Activated CD4-positive, alpha-beta T cell treated with anti-CD3 and anti-CD28 coated beads, Interleukin-10, Interleukin-2, amounts not matched to agents 100 ng/mL and 50 ng/mL, durations not matched to agents 16 hours and 8 hours (primary cell): ENCODE measurements at places on chromosomes 3 and 15.

GRCh38 chr15:64050281-64051092 is 4.2 kb upstream of the DAPK2 start:
- no peak for DNase-seq

GRCh38 chr15:95138604-95139270 is 907.4 kb downstream of the MCTP2 start:
- DNase-seq, result no peak

GRCh38 chr3:194279101-194279500 is 72.0 kb downstream of the CPN2 start:
- no peak for DNase-seq

DNA sequence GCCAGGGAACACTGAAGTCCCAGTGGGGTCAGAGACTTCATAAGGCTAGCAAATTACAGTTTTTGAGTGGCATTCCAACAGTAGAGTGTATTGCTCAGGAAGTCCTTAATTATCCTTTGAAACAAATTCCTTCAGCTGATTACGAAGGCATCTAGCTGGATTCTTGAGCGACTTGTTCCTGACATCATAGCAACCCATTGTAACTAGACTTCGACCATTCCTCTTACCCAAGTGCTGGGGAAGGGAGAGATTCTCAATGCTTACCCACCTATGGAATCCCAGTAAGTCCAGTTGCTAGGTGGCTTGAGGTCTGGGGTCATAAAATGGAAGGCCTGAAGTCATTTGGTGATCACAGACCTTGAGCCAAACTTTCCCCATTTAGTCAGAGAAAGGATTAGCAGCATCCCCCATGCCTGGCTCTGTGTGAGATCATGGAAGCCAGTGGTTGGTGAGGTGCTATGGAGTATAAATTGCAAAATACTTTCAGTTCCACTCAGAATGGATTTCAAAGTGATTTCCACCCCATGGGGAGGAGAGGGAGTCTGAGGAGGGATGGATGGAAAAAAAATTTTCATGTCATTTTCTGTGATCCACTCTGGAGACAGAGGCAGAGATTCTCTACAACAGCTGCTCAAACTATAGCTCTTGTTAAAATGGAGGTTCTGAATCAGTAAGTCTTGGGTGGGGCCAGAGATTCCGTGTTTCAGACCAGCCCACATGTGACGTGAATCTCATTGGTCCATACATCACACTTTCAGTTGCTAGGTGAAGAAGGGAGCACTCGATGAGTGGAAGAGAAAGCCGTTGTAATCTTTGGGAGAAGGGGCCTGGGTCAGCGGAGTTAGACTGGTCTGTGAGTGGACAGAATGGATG is 45.7 kb downstream of the CD86 start:
- DNase-seq, result peak; percentile 87

DNA sequence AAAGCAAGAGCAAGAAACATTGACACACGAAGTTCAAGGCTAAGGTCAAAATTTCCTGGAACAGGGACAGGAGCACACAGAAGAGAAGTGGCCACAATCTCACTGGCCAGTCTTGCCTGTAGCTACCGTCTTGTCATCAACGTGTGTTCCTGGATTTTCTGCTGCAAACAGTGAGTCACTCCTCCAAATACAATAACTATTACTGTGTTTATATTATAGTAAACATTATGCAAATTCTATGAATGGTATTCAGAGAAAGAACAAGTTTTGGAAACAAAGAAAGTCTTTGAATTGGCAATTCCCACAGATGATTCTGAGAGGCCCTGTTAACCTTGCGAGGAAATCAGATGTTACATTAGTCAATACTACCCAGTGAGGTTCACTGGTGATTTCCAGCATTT is 220.5 kb downstream of the FAM43A start:
- peak; percentile 3 for DNase-seq

- DNase-seq, result no peak
Measured at GRCh38 chr15:47523681-47524475, 193.4 kb upstream of the SEMA6D start.

DNA sequence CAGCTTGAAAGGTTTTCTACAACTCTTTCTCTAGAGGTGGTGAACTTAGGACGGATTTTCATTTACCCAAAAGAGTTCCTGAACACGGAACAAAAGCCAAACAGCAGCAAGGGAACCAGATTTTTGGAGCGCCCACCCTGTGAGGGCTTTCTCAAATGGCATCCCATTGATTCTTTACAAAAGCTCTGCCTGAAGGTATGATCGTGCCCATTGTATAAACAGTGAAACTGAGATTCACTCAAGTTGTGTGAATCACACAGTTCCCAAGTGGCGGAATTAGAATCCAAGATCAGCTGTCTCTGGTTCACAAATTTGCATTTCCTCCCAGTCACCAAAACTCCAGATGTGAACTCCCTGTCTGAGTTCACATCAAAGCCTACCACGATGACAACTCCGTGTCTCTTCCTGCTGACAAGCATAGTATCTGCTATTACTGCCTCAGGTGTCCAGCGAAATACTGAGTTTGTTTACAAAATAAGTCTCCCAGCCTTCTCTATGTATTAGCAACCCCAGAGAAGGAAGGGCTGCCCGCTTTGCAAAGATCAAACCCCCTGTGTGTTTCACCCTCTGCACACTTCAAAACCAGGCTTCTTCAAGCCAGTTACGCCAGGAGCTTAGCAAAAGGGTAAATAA is 235.9 kb upstream of the ST8SIA2 start:
- no peak for DNase-seq

- DNase-seq, result peak; percentile 59
Measured at GRCh38 chr15:76286271-76286879, 24.9 kb downstream of the ETFA start.

GRCh38 chr3:172675441-172676193 is 35.2 kb downstream of the NCEH1 start:
- peak; percentile 61 for DNase-seq

DNA sequence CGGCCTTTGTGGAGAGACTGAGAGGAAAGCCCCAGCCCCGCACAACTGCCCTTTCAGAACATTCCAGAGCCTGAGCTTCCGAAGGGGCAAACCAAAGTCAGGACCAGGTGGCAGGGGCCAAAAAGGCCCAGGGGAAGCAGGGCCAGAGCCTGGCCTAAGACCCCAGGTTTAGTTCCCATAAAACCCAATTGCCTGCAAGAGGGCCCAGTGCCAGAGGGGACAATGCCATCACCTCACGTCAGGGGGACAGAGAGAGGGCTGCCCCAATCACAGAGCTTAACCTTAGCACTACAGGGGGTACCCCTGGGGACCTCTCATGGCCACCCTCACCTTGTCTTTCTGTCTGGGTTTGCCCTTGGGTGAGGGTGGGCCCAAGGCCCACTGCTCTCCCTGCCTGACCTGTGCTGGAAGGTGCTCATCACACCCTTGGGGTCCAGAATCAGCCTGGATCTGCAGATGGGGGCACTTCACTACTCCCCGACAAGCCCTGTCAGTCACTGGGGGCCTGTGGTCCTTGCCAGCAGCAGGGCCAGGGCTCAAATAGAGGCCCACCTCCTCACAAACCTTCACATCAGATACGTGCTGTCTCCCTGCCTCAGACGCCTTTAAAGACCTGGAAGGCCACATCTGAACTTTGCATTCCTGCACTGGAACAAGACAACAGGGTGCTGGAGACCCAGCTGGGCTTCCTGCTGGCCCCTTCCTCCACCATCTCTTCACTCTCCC is 3.8 kb downstream of the CALML4 start:
- no peak for DNase-seq

GRCh38 chr3:128480717-128481437 is 12.1 kb downstream of the GATA2 start:
- no peak for DNase-seq

GRCh38 chr15:41659855-41660234 is 360 bp upstream of the MGA start:
- DNase-seq, result no peak

DNA sequence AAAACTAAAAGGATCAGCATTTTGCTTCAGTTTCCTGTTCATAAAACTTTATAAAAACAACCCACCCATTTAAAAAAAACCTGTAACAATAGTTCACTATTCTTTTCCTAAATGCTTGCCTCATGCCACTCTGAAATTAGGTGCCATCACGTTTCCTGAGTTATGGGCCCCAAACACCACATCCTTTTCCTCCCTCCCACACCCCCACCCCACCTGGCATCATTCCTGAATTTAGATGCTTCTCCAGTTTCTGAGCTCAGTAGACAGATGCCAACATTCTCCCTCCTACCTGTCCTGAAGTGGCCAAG is 11.9 kb upstream of the ARHGEF3 start:
- no peak for DNase-seq

- no peak for DNase-seq
Measured at GRCh38 chr15:52233405-52233804, 42.2 kb upstream of the GNB5 start.

- peak; percentile 58 for DNase-seq
Measured at GRCh38 chr3:58899159-58899952, 150.5 kb downstream of the CFAP20DC start.

GRCh38 chr3:171293142-171293782 is 166.9 kb downstream of the TNIK start:
- no peak for DNase-seq

GRCh38 chr15:68210821-68211655 is 5.9 kb upstream of the CALML4 start:
- DNase-seq, result peak; percentile 47

DNA sequence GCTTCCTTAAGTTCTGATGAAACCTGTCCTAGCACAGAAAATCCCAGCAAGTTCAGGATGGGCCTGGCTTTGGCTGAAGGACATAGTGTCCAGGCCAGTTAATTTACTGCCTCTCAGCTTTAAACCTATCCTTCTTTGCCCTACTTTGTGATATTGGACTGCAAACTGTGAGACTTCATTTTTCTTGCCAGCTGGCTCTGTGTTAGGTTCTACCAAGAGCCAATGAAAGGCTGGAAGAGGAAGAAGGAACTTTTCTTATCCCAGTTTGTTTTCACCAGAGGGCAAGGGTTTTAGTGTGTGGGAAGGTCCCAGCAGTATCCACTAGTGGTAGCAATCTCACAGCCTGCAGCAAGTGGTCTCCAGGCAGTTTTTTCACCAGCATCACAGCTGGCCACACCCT is 18.2 kb downstream of the DCUN1D1 start:
- DNase-seq, result no peak

- no peak for DNase-seq
Measured at GRCh38 chr3:172647823-172648222, 63.0 kb downstream of the NCEH1 start.

GRCh38 chr3:29099775-29100174 is 181.1 kb upstream of the RBMS3 start:
- no peak for DNase-seq

- DNase-seq, result no peak
Measured at GRCh38 chr3:25895443-25895842, 105.6 kb downstream of the OXSM start.

DNA sequence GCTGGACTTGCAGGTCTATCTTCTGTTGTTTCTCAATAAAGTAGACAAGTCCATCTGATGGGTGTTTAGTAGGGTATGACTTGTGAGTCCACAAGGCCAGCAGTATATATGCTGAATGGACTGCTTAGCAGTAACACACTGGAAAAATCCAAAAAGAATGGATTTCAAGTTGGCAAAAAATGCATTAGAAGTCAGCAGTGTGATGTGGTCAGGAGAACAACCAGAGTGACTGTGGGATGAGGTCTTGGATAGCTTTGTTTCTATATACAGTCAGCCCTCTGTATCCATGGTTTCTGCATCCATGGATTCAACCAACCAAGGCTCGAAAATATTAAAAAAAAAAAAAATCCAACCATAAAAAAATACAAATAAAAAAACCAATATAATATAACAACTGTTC is 55.8 kb downstream of the LPP start:
- no peak for DNase-seq

- DNase-seq, result no peak
Measured at GRCh38 chr3:143314251-143315093, 194.9 kb downstream of the CHST2 start.

DNA sequence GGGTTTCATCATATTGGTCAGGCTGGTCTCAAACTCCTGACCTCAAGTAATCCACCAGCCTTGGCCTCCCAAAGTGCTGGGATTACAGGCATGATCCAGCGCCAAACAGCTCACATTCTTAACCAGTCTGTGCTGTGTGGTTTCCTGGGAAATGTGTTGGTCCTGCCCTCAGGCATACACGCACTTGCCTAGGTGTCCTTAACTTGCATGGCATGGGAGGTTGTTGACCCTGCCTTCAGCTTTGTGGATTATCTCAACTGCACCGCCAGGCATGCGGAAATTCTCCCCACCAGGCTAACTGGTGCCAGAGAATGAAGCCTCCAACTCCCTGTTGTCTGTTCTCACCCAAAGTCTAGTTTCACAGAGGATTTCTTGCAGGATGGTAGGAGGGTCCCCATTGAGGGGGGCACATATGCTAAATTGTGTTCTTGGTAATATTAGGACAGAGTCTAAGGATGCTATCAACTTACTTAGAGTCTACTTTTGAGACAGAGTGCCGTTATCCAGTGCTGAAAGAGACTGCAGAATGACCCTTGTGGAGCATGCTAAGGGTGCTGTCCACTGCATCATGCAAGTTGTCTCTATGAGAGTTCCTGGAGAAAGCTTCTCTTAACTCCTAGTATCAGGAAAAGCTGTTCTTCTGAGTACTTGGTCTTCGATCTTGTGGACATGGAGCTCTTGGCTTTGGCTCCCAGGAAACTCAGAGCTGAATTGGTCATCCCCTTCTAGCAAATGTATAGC is 61.6 kb upstream of the EIF1B start:
- DNase-seq, result no peak

GRCh38 chr15:99703603-99704443 is 29.4 kb downstream of the LYSMD4 start:
- peak; percentile 63 for DNase-seq

DNA sequence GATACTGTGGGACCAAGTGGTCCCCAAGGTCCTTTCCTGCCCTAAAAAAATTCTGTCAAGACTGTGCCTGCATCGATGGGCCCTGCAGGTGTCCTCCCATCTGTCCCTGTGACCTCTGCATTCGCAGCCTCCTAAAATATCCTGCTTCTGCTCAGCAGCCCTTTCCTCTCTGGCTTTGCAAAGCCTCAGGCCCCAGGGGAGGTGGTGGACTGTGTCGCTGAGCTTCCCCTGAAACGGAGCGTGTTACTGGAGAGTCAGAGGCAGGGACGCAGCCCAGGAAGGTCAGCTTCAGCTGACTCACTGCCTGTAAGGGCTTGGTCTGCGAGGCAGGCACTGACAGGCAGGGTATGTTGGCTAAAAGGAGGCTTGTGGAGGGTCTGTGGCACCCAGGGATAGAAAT is 110.0 kb downstream of the RAB11A start:
- DNase-seq, result no peak

DNA sequence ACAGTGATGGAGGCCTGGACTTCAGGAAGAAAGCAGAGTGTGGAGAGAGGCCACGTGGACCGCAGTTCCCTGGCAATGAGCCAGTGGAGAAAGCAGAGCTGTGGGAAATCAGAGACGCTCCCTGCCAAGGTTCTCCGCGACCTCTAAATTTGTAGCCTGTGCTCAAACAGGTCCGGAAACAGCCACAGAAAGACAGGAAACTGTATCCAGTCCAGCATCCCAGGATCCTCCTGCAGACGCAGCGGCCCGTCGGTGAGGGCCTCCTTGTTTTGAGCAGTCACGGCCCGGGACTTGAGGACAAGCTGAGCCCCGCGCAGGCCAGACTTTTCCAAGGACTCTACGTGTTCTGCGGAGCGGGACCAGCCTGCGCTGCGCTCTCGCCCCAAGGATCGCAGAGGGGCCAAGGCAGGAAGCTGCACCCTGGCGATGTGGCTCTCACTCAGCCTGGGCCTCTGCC is 22.3 kb downstream of the RPSA start:
- no peak for DNase-seq

- no peak for DNase-seq
Measured at GRCh38 chr3:94076055-94076454, 13.2 kb downstream of the NSUN3 start.
